ENCODE measurements at places on chromosomes 6 and 20. TPM values are rescaled to one million over a fixed set of nuclear protein-coding genes. Genes with fewer than 3 reads are reported as not detected.

The POLH gene
- 32.3 TPM for total RNA-seq

The MTRF1L gene
- 9.9 TPM for total RNA-seq

The TRIM15 gene
- not detected for total RNA-seq

The PPP1R3G gene
- 0.34 TPM for total RNA-seq

The NKX2-2 gene
- not detected for total RNA-seq

The OPRM1 gene
- not detected for total RNA-seq

The GSTA2 gene
- not detected for total RNA-seq

The TREM1 gene
- total RNA-seq = 0.34 TPM

The BPIFB4 gene
- not detected for total RNA-seq

Data from nasal cavity respiratory epithelium epithelial cell of viscerocranial mucosa (primary cell).